ENCODE measurements at places on chromosomes 5 and 9.

GRCh38 chr5:163649514-163649913, 144.1 kb downstream of the MAT2B start:
- no peak for DNase-seq

GRCh38 chr5:27266184-27266583, 227.8 kb upstream of the CDH9 start:
- DNase-seq, result no peak

DNA sequence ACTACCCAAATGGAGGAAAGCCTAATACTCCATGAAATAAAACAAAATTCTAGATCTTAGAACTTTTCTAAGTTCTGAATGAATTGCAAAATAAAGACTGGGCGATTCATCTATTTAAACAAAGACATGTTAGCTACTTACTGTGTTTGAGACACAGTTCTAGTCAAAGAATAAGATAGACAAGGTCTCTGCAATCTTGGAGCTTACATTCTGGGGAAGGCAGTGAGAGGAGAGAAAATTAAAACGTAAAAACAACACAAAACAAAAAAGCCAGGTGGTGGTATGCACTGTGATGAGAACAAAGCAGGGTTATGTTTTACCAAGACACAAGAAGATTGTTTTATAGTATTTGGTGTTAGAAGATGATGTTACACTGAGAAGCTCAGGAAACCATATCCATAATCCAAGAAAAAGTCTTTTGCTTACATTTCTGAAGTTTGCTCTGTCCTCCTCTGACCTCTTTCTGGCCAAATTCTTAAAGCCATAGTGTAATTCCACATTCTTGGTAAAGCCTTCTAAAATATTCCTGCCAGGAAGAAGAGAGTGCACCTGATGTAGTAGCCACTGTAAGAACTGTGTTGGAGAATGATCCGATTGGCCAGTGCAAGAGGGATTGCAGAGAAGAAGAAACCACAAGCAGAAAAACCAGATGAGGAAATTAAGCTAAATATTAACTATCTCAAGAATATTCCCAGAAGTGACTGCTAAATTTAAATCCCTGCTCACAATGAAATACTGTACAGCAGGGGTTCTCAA, 218.4 kb downstream of the PCSK1 start:
- DNase-seq, result no peak

DNA sequence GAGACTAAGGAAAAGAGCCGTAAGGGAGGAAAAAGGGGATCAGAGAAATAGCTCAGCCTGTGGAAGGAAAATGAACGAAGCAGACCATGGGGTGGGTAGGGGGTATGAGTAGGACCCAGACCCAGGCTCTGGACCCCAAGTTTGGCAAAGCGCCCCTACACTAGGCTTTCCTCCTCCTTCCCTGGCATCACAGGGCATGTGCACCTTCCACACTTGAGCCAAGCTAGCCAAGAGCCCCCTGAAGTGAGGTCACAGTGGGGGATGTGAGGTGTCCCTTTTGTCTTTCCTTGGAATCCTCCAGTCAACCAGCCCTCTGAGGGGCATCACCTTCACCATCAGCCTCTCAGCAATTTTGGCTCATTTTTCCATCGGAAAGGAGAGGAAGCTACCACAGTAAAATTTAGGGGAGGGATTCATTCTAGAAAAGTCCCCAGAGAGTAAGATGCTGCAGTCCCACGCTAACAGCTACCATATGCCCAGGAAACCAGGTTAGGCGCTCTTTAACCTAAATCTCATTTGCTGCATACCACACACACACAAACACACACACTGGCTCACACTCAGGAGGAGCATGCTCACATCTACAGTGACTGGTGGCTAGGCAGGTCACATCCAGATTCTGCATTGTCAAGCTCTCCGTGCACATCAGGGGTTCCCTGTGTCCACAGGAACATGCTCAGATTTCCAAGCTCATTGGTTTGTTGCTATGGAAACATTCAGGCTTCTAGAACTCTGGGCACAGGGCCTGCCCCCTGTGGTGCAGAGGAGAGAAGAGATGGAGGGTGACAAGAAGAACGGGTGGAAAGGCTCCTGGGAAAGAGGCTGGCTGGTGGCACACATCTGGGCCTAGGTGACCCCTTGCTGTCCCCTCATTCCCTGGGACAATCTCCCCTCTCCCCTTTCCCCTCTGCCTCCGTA, 9.9 kb downstream of the REEP2 start:
- no peak for DNase-seq

GRCh38 chr5:88665750-88666215, 217.2 kb downstream of the MEF2C start:
- DNase-seq, result no peak

DNA sequence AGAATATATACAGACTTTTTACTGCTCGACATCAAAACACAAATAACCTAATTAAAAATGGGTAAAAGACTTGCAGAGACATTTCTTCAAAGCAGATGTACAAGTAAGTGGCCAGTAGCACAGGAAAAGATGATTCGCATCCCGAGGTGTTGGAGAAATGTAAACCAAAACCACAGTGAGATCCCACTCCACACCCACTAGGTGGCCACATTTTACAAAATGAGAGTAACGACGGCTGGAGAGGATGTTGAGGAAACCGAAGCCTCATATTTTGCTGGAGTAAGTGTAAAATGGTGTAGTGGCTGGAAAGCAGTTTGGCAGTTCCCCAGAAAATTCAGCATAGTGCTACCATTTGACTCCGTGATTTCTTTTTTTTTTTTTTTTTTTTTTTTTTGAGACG, 21.3 kb upstream of the GBGT1 start:
- DNase-seq, result peak; percentile 74

- DNase-seq, result peak; percentile 44
These were observed 142.5 kb upstream of the RETREG1 start for GRCh38 chr5:16759147-16759773.

GRCh38 chr9:16060436-16061129, 507.7 kb downstream of the CCDC171 start:
- DNase-seq, result no peak

GRCh38 chr9:112647596-112647995, 70.3 kb downstream of the INIP start:
- no peak for DNase-seq

DNA sequence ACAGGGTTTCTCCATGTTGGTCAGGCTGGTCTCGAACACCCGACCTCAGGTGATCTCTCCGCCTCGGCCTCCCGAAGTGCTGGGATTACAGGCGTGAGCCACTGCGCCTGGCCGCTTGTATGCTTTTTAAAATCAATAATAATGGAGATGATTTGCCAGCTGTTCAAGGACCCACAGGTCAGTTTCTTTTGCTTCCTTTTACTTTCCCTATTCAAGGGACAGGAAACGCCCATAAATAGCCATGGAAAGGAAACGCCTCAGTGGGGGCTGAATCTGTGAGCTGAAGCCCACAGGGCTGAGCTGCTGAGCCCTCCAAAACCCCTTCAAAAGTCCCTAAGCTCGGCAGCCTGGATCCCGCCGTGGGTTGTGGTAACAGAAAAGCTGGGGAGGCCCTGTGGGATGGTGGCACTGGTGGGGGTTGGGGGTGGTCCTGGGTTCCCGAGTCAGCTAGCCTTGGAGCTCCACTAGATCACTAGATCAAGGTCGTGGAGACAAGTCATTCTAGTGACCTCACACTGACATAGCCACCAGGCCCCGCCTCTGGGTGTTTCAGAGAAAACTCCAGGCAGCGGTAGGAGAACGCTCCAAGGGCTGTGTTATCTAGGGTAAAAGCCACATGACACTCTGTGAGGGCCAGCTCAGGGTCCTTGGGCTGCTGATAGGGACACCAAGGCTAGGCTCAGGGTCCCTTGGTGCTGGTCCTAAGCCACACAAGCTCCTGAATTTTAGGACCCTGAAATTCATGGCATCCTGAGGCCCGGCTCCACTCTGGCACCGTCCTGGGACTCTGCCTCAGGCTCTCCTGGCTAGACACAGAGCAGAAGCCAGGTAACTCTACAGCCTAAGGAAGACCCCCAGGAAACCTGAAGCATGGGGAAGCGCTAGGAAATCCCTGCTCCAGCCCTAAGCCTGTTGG, 18.0 kb upstream of the DUSP1 start:
- DNase-seq, result no peak

DNA sequence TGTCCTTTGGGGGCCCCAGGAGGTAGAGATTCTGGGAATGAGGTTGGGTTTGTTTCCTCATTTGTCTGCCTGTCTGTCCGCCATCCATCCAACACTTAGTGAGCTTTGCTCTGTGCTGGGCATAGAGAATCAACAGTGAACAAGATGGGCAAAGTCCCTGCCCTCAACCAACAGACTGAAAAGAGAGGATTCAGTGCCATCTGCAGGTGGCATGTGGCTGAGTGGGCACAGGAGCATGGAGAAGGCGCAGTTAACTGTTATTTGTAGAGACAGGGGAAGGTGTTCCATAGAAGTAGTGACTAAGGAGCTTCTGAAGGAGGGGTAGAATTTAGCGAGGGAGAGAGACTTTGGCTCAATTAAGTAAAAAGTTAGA, 23.1 kb downstream of the POLR1E start:
- no peak for DNase-seq

DNA sequence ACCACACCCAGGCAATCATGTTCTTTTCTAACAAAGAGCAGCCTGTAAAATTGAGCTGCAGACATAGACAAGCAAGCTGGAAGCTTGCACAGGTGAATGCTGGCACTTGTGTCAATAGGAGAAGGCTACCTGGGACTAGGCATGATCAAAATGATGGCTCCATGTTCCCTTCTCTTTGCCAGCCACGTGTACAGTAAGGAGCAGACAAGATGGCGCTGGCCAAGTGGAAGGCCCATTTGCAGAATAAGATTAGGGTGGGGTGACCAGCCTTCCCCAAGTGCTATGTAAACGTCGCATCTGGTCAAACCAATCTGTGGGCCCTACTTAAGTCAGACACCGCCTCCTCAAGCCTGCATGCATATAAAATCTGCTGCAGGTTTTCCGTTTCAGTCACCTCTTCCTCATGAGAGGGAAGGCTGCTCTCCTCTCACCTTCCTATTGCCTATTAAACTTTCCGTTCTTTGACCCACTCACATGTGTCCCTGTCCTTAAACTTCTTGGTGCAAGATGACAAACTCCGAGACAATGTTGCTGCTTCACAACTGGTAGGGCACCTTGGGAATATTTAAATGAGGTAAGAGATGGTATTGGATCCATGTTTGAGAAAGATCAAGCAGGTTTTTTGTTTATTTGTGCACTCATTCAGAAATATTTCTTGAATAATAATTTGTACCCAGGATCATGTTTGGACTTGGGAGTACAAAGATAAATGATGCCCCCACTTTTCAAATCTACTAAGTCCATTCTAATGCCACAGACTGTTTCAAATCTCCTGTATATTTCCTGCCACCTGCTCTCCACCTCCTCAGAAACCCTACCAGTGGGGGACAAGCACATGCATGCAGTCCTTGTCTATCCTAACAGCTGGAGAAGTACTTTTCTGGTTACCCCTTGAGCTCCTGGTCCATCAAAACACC, 30.7 kb upstream of the TGFBR1 start:
- no peak for DNase-seq

DNA sequence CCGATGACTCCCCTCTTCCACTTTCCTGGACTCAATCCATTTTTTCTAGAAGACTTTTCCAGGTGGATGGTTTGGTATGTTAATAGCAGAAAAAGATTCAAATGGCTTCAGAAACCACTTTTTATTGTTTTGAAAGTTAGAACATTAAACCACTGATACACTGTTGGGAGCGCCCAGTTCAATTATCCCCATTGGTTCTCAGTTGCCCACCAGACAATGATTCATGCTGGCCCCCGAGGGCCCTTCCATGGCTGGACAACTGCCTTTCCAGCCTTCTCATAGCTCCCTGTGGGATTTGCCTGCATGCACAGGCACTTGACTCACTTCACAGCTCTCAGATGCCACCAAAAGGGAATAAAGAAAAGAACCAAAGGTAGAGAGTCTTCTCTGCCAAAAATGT, 21.3 kb upstream of the ANKRD34B start:
- no peak for DNase-seq

DNA sequence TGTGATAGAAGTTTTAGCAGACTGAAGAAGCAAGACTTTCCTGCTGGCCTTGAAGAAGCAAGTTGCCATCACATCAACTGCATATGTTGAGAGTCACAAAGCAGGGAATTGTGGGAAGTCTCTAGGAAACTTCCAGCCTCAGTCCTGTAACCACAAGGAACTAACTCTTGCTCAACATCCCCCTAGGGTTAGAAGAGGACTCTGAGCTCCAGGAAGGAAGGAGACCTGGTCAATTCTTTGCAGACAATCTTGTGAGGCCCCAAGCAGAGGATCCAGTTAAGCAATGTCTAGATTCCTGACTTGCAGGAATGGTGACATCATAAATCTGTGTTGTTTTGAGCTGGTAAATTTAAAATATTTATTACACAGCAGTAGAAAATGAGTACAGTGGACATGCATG, 18.6 kb upstream of the ZNF366 start:
- DNase-seq, result no peak
